Caco-2 (cell line): ENCODE measurements at places on chromosomes 5 and 9.

GRCh38 chr9:33331377-33331891, 41.1 kb downstream of the NFX1 start:
- DNase-seq: no peak

- no peak for DNase-seq
Measured at GRCh38 chr9:131774636-131775035, 34.8 kb upstream of the RAPGEF1 start.

GRCh38 chr5:143470120-143470519, 66.6 kb upstream of the NR3C1 start:
- no peak for DNase-seq

GRCh38 chr9:135728436-135729110, 26.6 kb downstream of the KCNT1 start:
- no peak for DNase-seq

DNA sequence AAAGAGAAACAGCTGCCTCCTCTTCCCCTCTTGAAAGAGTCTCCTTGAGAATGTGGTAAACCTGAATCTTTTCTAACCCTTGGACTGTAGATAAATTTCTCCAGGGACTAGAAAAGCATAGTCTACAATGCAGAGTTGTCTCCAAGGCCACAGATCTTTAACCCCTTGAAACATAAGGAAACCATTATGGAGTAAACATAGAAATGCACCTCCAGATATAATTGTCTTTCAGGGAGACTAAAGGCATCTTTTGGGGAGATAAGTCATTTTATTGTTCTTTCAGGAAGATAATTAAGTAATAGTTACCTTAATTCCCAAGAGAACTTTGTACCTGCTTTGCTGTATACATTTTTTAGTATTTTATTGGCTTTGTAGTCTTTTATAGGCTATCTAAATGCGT, 373.6 kb upstream of the GRIA1 start:
- DNase-seq: no peak

DNA sequence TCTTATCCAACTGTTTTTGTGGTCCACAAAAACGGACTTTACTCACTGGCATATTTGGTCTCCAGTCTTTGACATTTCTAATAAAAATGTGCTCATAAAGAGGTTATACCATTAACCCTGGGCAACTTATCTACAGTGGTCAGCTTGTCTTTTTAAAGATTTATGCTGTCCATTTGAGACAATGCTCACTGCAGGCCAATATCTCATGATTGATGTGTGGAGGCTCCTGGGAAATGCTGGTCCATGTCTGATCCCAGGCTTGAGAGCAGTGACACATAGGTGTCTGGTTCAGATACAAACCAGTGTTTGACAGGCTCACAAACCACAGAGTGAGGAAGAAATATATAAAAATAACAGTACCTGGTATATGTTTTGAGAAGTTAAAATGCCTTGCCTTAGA, 180.7 kb downstream of the TARS1 start:
- DNase-seq: no peak

DNA sequence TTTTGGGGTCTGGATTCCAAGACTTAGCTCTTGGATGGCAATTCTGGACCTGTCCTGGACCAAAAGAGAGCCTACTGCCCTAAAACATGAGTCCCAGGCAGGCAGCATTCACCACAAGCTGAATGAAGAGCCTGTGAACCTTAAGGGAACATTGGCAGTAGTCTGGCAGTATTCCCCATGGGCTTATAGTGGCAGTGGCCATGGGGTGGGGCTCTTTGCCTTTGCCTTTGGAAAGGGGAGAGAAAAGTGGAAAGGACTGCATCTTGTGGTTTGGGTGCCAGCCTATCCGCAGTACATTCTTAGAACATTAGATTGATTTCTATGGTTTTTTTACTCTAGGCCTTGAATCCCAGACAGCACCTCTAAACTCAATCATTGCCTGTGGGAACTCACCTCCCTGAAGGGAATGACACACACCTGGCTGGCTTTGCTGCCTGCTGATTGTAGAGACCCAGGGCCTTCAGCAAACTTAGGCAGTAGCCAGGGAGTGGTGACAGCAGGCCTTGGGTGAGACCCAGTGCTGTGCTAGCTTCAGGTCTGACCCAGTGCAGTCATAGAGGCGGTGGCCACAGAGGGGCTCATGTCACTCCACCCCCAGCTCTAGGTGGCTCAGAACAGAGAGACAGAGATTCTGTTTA, 216.3 kb downstream of the CETN3 start:
- DNase-seq: no peak

DNA sequence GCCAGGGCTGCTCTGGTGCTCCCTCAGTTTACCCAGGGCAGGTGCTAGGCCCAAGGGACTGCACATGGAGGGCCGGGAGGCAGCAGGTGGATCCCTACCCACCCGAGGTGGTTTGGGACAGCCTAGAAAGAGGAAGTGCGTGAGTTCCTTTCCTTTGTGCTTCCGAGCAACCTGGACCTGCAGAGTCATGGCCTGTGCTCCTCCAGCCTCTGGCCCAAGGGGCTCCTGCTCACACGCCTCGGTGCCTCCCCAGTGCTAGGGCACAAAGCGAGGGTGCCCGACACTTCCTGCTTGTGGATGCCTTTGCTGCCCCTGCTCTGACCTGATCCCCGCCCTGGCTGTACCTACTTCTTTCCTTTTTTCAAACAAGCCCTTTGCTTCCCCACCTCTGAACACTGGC, 79.3 kb downstream of the RXRA start:
- no peak for DNase-seq

DNA sequence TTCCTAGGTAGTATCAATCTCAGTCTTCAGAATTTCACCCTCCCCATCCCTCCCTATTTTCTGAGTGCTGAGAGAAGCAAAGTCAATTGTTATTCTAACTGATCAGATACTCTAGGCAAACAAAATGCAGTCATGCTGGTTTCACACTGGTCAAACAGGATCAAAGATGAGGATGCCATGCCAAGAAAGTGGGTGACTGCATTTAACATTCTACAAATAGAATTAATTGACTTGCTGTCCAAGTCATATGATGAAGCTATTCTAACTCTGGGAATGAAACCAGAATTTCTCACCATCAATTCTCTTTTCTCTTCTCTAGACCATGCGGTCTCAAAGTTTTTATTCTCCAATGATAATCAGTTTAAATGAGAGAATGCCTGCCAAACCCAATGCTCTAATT, 112.5 kb downstream of the CTNND2 start:
- no peak for DNase-seq

GRCh38 chr9:77763566-77763965, 115.4 kb upstream of the GNA14 start:
- no peak for DNase-seq
